ENCODE measurements at places on chromosomes 13 and 19.

DNA sequence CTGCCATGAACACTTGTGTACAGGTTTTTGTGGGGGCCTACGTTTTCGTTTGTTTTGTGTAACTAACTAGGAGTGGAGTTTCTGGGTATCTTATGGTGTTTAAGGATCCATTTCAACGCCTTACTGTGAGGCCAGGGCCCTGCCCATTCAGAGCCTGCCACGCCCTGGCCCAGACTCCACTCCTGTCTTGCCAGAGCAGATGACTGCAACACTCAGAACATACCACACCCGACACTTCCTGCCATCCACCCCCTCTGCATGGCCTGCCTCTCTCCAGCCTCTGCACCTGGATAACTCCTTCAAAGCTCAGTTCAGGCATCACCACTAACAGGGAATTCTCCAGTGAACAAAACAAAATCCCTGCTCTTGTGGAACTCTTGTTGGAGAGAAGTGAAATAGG lies 43.2 kb downstream of the RGCC start:
- DNase-seq = peak; percentile 26

DNA sequence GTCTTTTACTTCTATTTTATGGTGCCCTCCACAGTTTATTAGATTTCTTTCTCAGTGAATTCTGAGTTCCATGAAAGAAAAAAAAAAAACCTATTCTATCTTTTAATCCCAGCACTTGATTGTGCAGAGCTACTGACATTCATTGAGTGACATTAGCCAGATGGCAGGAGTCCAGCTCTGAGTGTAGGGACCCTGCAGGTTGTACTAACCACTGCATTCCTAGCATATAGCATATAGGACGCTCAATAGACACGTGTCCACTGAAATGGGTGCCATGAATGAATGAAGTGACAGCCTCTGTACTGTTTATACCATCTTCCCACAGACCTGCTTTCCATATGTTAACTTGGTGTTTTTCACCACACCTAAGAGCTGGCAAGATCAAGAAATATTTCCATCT lies 206.3 kb downstream of the RAP2A start:
- DNase-seq = no peak

DNA sequence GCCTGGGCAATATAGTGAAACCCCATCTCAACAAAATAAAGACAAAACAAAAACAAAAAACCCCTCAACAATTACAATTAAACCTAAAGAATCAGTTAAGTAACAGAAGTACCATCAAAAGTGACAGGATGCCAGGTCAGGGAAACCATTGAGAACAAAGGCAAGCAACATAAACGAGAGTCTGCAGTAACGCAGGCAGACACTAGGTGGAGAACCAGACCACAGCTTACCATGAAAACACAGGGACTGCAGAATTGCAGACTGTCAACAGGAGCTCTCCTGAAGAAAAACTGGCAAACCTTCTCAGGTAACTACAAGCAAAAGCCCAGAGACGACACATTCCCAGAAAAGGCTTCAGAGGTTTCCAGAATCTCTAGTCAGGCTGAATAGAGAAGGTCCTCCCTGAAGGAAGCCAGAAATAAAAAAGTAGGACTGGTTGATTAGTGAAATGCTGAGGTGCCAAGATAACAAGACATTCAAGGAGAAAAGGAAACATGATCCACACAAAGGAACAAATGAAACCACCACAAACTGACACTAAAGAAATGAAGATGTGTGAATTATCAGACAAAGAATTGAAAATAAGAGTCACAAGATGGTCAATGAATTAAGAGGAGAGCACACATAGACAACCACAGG lies 2.2 kb upstream of the ZNF665 start:
- peak; percentile 86 for DNase-seq

GRCh38 chr19:54180691-54181091 lies 7.7 kb upstream of the TMC4 start:
- no peak for DNase-seq

- DNase-seq = peak; percentile 78
These were observed 9.4 kb downstream of the LTBP4 start for GRCh38 chr19:40610396-40611064.
